GM18507 (cell line): ENCODE measurements at places on chromosomes 12 and 14.

DNA sequence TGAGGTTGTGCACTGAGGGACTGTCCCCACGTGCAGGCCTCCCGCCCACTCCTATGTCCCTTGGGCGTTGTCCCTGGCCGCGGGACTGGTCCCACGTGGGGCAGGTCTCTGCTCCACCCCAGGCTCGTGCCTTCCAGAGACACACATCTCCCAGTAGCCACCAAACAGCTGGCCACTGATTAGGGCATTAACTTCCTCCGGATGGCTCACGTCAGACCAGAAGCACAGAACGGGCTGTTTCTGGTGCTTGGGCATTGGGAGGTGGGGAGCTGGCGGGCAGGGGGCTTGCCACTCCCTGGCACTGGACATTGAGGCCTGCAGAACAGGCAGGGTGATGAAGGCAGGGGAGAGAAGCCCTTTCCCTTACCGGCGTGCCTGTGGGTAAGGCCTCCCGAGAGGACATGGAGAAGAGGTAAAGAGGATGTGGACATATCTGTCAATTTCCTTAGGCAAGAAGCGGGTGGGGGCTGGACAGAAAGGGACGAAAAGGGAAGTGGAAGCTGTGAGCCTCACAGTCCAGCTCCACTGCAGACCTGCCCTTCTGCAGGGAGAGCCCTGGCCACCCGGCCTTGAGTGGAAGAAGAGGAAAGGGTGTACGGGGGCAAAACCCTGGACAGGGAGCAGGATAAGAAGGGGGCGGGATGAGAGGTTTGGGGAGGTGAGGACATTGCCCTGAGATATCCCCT, 101.2 kb downstream of the NINJ2 start:
- DNase-seq: no peak

GRCh38 chr14:56342494-56342942, 224.3 kb downstream of the PELI2 start:
- DNase-seq: no peak

- DNase-seq: no peak
These were observed 98.7 kb downstream of the DDHD1 start for GRCh38 chr14:53054457-53054856.

DNA sequence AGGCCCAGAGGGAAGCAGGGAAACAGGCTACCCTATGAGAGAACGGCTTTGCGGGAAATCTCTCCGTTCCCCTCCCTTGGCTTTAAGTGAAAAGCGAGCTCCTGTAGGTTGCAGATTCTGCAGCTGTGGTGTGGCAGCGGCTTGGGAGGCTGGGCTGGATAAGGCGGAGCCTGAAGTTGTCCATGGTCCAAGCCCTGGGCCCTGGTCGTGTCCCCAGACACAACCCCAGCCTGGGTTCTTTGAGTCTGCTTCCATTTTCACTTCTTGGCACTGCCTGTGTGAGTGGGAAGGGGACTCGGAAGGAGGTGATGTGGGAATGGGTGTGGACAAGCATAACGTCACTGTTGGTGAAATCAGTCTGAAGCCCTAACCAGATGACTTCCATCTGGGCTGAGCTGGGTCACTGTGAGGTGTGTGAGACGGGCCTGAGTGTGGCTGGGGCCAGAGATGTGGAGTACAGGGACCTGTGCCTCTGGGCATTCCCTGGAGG, 43.0 kb upstream of the CTDSP2 start:
- DNase-seq: no peak

- no peak for DNase-seq
These were observed 386 bp downstream of the LIN52 start for GRCh38 chr14:74085047-74085637.

DNA sequence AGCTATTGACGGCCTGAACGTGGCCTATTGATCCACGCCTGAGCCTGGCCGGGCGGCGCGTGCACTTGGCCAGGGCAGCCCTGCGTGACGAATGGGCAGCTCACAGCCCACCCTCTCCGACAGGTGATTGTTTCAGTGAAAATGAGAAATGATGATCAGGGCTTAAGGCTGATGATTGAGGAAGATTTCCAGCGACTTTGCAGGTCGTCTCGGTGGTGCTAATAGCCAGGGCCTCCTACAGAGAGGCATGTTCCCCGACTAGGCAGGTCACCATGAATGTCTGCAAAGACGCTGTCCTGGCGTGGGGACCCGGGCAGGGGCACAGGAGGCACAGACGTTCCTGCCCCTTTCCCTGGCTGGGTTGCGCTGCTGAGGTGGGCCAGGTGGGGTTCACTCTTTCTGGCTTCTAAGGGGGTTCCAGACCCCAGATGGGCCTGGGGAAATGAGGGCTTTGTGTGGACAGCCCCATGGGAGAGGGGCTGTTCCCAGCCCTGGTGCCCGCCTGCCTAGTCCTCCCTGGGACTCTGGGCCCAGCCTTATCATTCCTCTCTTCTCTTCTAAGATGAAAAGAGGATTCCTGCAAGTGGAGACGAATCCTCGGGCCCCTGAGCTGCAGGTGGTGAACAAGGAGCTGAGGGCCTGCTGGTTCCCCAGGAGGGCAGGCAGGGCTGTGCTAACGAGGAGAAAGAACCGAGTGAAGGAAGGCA, 157.4 kb downstream of the KIF26A start:
- no peak for DNase-seq

- no peak for DNase-seq
These were observed 62.7 kb downstream of the GALNT4 start for GRCh38 chr12:89461649-89462612.

DNA sequence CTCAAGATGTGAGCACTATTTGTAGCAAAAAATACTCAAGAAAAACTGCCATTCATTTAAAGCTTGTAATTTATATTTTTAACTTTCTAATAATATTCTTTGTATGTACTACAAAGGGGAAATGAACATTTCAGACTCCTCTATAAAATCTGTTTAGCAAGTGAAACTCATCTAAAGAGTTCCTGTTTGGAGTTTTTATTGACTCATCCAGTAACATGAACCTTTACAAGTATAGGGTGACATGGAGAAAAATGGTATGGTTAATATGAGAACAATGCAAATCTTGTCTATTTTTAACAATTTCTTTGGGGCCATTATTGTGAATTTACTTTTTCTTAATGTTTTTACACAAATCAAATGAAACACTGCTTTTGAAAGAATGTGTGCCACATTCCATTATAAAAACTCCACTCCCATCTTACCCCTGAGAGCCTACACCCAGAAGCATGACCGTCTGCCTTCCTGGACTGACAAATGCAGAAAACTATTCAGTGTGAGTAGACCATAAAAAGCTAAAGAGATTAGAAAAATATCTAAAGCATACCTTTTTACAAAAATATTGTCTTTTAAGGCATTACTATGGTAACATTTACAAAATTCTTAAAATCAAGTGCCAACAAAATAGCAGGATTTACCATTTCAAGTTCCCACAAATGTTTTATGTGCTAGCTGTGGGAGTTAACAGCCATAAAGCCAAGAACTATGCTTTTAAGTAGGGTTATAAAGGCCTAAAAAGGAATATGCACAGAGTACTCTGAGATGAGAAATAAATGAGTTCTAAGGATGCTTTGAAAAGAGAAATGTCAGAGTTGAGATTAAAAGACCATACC, 144.0 kb downstream of the ADAMTS20 start:
- DNase-seq: no peak

GRCh38 chr14:64061706-64062105, 208.9 kb downstream of the SYNE2 start:
- no peak for DNase-seq

GRCh38 chr12:24172031-24172772, 222.7 kb upstream of the SOX5 start:
- DNase-seq: no peak
